ENCODE measurements at places on chromosomes 2 and 18.

DNA sequence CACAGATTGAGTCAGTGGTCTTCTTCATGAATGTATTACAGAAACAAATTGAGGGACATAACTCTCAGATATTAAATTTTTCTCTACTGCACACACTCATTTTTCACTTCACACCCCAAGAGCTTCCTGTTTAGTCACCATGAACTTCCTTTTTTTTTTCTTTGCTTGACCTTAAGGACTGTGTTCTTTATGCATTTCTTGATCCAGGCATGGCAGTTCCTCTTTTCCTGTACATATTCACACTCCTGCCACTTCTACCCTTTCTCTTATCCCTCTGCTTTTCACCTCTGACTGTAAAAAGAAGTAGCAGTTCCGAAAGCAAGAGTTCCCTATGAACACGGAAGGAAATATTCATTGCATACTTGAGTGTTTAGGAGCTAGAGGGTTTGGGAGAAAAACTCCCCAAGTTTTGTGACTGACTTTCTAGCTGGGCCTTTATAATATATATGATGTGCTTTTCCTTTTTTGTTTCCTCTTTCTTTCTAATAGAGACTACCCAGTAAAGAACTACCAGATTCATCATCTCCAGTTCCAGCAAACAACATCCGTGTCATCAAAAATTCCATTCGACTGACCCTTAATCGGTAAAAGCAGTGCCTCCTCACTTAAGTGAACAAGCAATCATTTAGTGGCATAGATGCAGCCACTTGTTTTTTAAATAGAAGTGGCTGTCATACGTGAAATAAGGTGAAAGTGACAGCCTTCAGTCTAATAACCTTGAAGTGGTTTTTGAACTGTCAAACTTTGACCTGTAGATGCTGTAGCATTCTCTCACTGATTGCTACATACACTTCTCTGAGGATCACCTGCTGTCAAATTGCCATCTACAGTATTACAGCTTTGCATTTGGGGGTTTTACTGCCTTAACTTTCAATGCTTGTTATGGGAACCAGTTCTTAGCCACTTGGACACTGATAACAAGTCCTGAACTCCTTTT is 40.8 kb downstream of the PAPOLG start:
- no peak for DNase-seq

DNA sequence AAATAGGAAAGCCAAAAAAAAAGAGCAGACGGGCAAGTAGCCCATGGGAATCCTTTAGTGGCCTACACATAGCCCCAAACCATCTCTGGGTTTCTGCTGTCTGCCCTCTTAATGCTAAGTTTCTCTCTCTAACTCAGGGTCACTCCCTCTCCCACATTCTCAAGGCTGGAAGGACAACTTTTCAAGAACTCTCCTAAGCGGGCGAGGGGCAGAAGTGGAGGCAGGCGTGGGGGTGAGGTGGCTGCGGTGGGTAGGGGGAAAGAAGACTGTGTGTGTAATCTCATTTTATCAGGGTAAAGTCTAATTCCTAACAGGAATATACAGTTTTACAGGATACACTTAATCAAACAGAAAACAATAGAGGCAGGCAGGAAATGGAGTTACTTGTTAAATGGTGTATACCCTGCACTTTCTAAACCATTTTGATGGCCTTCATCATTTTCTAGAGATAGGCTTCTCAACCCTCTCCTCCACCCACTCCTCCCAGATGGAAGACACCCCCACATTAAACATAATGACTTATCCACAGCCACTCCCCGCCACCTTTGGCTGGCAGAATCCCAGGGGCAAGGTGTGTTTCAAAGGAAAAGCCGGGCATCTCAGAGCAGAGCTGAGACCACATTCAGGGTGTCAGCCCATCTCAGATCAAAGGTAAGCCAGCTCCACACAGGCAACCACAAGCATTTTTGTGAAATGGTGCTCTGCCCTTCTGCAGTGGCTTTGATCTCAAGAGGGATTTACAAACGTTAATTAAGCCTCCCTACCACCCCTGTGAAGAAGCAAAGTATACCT is 6.8 kb downstream of the SMAD7 start:
- no peak for DNase-seq

DNA sequence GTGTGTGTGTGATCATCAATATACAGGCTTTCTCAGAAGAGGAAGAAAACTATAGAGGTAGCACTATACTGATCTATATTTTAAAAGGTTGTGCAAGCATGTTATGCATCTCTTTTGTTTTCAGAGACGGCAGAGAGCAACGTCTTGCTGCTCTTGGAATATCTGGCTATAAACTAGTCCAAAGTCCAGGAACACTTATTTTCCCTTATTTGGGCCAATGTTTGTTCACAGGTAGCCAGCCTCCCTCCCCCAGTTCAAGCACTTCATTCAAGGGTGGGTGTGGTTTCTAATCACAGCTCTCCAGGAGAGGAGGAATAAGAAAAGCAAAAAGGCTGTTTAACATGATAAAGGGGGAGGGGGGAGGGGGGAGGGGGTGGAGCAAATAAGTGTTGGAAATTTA is 4.2 kb downstream of the FZD5 start:
- DNase-seq: no peak

DNA sequence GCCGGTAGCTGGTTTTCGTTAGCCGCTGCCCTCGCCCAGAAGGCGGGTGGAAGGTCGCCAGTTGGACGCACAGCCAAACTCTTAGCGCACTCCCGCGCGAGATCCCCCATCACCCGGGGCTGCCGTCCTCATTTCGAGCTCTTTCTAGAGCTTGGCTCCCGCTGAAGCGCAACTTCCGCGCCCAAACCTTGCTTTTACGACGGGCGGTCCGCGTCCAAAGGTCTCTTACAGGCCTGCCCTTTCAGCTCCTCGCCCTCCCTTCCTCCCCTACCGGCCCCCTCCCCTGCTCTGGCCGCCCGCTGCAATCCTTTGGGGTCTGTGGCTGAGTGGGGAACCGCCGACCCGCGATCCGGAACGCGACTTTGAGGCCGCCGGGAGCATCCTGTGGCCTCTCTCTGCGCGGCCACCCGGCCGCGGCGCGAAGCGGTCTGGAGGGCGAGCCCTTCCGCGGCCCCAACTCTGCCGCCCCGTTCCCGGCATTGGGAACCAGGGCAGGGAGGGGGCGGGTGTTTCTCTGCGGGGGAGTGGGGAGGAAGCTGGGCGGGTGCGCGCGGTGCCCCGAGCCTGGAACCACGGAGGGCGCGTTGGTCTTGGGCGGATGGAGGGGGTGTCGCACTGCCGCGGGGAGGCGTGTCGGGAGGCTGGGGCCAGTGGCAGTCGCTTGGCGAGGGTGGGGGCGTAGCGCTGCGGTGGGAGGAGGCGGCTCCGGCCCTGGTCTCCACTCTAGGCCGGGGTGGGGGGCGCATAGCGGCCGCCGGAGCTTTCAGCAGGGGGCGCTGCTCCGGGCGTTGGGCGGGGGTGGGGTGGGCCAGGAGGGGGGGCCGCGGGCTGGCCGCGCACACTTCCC is at the start of gene GDF7:
Gene GDF7, plus strand, starts transcription at position 841 of the 847 bp plus-strand sequence. CDS start 96 bp downstream, outside the sequence.
- peak; percentile 36 for DNase-seq

DNA sequence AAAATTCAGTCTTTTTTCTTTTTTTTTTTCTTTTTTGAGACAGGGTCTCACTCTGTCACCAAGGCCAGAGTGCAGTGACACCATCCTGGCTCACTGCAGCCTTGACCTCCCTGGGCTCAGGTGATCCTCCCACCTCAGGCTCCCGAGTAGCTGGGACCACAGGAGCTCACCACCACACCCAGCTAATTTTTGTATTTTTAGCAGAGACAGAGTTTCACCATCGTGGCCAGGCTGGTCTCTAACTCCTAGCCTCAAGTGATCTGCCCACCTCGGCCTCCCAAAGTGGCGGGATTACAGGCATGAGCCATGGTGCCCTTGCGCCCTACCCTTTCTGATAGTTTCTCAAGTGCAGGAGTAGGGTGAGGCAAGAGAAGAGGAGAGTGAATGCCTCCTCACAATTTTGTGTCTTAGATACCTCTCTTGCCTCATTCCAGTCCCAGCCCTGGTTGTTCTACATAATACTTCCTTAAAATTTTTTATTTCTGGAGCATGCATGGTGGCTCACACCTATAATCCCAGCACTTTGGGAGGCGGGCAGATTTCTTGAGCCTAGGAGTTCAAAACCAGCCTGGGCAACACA is 68.2 kb upstream of the CAB39 start:
- DNase-seq: no peak

GRCh38 chr2:36572054-36572718 is 25.8 kb downstream of the FEZ2 start:
- DNase-seq: no peak

All from CD4-positive, alpha-beta T cell treated with Interleukin-12 subunit alpha and Interleukin-12 subunit beta, for 1 hour (primary cell).